ENCODE measurements at places on chromosomes 11 and 22. TPM values are rescaled to one million over a fixed set of nuclear protein-coding genes. Genes with fewer than 3 reads are reported as not detected.

Gene MYOD1
- not detected for total RNA-seq

Gene SUN2
- total RNA-seq, result 44.9 TPM

Gene SERHL2
- 3.7 TPM for total RNA-seq

Gene HEPN1
- not detected for total RNA-seq

Gene TUBA8
- 3.0 TPM for total RNA-seq

Gene KRTAP5-10
- total RNA-seq, result not detected

Gene LRP5
- 0.07 TPM for total RNA-seq

Gene APOC3
- total RNA-seq, result not detected

Gene BCO2
- total RNA-seq, result 0.40 TPM

Gene PIM3
- 15.4 TPM for total RNA-seq

Gene OSBP2
- total RNA-seq, result 0.14 TPM

Gene MIOX
- 3.9 TPM for total RNA-seq

Gene TOP3B
- total RNA-seq, result 72.9 TPM

Gene TRIM22
- 90.0 TPM for total RNA-seq

Gene FAT3
- not detected for total RNA-seq

Gene HYLS1
- 4.8 TPM for total RNA-seq

Measured in Karpas-422 (cell line).